Tibial nerve (tissue), 4 donors: ENCODE measurements at places on chromosomes 12 and 14.

GRCh38 chr12:110680032-110680431 lies 8.9 kb downstream of the HVCN1 start:
- no peak for DNase-seq

- DNase-seq = no peak
These were observed 66.7 kb downstream of the RIMBP2 start for GRCh38 chr12:130649101-130650045.

GRCh38 chr14:67166450-67166853 lies 22.8 kb upstream of the GARIN2 start:
- DNase-seq = peak; percentile 61

- DNase-seq = no peak
These were observed 41.3 kb downstream of the BAZ1A start for GRCh38 chr14:34833549-34834523.

DNA sequence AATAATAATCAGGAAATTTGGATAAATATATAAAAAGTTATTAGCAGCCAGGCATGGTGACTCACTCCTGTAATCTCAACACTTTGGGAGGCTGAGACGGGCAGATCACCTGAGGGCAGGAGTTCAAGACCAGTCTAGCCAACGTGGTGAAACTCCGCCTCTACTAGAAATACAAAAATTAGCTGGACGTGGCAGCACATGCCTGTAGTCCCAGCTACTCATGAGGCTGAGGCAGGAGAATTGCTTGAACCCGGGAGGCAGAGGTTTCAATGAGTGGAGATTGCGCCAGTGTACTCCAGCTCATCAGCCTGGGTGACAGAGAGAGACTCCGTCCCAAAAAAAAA lies 64.5 kb downstream of the SYT1 start:
- DNase-seq = no peak

GRCh38 chr12:1843641-1844005 lies 23.3 kb downstream of the LRTM2 start:
- DNase-seq = no peak

DNA sequence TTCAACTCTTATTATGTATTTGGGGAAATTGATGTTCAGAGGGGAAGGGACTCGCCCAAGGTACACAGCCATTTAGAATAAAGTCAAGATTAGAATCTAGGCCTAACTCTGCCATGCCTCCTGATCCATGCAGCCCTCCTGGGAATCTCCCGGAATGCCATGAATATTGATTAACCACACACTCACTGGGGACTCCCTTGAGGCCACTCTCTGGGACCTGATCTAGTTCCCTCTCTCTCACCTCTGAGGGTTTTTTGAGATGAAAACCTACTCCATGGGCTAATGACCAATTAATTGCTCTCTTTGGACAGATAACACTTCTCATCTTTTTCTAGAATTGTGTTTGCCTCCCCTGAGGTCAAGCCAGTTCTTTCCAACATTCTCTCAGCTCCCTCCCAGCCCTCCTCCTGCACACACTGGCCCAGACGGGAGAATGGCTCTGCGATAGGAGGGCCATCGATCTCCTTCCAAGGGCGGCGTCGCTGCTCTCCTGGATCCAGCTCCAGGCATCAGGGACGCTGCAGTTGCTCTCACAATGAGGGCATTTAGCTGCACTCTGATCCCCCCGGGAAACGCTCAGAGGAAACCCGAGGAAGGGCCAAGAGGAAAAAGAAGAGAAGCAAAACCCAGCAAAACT lies 22.6 kb downstream of the WSCD2 start:
- DNase-seq = no peak

DNA sequence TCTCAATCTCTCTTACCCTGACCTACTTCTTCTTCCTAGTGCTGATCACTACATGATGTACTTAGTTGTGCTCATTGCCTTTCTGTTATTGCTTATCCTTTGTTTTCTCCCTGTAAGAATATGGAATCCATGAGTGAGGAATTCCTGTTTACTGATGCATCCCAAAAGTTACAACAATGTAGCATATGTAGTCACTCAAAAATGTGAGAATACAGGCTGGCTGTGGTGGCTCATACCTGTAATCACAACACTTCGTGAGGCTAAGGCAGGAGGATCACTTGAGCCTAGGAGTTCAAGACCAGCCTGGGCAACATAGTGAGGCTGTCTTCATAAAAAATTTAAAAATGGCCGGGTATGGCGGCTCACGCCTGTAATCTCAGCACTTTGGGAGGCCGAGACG lies 8.0 kb upstream of the WDR20 start:
- DNase-seq = no peak

DNA sequence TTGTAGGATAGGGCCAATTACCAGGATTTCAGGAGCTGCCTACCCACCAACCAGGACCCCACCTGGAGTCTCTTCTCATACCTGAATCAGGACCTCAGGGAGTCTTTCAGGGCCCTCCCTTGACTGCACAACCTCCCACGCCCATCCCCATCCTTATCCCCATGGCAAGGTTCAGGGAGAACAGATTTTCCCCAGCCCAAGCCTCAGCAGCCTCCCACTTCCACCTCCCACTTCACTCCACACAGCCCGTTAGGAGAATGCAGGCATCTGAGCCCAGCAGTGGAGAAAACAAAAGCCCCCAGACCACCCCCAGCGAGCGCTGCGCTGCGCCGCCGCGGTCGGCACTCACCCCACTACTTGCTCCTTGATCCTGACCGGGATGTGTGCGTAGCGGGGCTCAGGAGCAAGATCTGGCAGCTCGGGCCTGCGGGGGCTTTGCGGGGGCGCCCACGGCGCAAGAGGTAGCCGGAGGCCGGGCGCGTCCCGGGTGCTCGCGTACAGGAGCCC lies 1.4 kb downstream of the B4GALNT1 start:
- DNase-seq = no peak

GRCh38 chr14:92645841-92646478 lies 102.5 kb downstream of the LGMN start:
- DNase-seq = no peak

- DNase-seq = peak; percentile 86
These were observed 7.7 kb upstream of the LTBP2 start for GRCh38 chr14:74619672-74620131.

DNA sequence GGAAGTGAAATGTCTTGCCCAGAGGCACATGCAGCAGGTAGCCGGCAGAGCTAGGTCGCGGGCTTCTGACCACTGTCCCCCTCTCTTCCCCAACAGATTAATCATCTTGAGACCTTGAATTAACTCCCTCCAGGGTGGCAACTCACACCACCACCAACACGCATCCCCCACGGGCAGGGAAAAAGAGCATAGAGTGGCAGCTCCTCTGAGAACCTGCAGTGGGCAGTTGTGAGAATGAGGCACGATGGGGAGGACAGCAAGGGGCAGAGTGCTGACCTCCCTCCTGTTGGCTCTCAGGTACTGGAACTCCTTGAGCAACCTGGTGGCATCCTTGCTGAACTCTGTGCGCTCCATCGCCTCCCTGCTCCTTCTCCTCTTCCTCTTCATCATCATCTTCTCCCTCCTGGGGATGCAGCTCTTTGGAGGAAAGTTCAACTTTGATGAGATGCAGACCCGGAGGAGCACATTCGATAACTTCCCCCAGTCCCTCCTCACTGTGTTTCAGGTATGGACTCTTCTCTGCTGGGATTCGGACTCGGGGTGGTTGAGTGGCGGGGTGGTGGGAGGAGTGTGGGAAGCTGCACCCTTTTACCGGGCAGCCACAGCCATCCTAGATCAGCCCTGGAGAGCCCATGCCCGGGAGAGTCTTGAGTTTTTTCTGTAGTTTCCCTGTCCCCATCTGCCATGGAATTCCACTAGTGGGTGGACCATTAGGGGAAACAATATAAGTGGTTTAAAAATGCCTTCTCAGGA lies 213.3 kb upstream of the FKBP4 start:
- no peak for DNase-seq

DNA sequence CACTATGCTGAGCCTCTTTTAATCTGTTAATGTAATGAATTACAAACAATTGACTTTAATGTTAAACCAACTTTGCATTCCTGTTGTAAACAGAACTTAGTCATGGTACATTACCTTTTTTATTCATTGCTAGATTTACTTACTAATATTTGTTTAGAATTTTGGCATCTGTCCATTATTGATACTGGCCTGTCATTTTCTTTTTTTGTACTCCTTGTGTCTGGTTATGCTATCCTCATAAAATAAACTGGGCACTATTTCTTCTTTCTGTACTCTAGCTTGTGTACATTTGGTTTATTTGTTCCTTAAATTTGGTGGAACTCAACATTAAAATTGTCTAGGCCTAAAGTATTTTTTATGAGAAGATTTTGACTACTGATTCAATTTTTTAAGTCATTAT lies 32.1 kb downstream of the SPATA7 start:
- DNase-seq = no peak

- no peak for DNase-seq
These were observed 7.6 kb downstream of the MDM1 start for GRCh38 chr12:68324531-68324930.

GRCh38 chr12:58416236-58416635 lies 474.9 kb downstream of the ATP23 start:
- no peak for DNase-seq

GRCh38 chr14:58107947-58108552 lies 44.0 kb downstream of the ARMH4 start:
- DNase-seq = peak; percentile 62

DNA sequence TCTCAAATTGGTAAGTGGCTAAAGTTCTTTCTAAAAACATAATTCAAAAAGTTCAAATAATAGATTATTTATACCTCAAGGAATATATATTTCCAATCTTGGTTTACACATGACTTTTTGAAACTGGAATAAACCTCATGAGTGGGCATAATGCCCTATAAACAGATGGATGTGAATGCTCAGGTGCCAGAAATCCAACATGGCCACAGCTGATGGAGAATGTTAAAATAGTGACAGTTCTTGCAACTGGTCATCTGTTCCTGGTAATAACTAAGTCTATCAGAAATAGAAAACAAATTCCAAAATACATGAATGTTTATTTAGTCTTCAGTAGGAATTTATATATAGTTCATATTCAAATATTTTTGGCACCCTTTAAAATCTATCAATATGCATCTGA lies 21.6 kb upstream of the CNOT2 start:
- no peak for DNase-seq

DNA sequence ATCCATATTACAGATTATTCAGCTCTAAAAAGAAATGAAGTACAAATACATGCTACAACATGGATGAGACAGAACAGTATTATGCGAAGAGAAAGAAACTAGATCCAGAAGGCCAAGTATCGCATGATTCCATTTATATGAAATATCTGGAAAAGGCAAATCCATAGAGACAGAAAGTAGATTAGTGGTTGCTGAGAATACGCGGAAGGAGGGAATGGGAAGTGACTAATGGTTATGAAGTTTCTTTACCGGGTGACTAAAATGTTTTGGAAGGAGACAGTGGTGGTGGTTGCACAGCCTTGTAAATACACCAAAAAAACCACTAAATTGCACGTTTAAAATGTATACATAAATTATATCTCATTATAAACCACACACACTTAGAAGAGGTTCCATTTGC lies 12.5 kb downstream of the PRDM4 start:
- no peak for DNase-seq

DNA sequence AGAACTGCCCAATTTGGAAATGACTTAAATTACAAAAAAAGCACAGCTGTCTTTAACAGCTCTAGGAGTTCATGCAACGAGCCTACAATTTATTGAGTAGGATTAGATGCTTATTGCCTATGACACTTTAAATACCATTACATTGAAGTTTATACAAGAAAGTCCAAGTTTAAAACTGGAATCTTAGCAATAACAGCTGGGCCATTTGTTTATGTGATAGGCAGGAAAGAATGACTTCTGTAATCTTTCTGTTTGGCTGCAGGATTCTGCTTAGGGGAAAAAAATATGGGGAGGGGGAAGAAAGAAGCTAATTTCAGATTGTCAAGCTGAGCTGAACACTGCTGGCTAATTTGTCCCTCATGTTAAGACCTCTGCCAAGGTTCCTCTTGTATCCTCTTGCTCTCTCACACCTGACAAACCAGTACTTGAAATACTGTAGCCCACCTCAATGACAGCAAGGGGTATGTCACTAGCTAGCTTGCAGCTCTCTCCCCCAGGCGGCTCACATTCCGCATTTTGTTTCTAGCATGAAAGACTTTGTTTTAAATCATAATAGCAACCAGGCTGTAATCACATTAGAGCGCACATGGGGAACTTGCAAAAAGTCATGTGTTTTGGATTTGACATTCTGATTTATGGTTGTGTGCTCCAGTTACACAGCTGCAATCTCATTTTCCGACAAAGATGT lies 384.8 kb downstream of the BMP4 start:
- DNase-seq = no peak

- no peak for DNase-seq
These were observed 49.7 kb downstream of the CKB start for GRCh38 chr14:103472939-103473338.

- DNase-seq = no peak
These were observed 26.6 kb downstream of the RDH12 start for GRCh38 chr14:67728258-67728657.

DNA sequence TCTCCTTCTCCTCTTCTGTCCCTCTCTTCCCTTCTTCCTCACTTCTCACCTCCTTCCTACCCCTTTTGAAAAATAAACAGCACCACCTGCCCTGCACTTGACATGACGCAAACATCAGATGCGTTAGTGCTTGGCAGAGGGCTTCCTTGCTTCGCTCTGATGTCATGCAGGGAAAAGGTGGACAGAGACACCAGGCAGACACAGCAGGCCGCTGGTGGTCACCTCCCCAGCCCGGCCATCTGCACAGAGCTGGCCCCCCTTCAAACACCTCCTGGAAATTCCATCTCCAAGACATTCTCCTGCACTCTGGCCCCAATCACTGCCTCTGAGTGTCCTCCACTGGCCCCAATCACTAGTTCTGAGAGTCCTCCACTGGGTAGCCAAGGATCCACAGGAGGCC lies 353.6 kb downstream of the MED13L start:
- no peak for DNase-seq

- DNase-seq = no peak
These were observed 33.1 kb upstream of the COL2A1 start for GRCh38 chr12:48037267-48037915.

DNA sequence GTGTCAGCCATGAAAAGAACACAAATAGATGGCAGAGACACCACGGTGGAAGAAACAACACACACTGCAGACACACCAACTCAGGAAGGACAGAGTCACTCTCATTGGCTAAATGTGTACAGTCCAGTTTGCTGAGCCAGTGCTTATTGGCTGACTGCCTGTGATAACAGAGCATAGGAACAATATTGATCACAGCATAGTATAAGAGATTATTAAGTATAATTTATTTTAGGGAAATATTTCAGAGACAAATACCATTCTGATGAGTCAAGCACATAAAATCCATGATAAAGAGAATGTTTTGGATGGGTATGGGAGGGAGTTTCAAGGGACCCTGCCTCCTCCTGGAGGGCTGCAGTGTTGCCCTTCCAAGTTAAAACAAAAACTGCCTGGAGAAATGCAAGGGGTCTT lies 50.9 kb downstream of the BTG1 start:
- no peak for DNase-seq

DNA sequence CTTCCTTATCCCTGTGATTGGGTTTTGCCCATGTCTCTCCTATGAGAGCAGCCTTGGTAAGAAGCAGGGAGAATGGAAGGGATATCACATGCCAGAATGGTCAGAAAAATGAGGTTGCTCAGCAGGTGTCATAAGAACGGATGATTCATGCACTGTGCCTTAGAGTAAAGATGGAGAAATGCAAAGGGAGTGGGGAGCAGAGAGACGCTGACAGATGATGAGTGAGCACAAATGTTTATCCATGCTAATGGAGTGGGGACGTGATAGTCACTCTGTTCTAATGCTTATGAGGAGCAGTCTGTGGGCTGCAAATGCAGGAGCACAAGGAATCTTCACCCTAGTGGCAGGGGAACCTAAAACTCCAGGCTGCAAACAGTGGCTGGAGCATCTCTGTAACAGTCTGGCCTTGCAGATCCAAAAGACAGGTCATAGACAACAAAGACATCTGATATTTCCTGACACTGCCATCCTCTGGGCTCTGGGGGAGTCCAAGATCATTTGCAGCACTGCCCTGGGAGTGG lies 243.2 kb downstream of the CACNA1C start:
- DNase-seq = no peak
